ENCODE measurements at places on chromosomes 2 and 18.

GRCh38 chr2:43758739-43759138, 15.1 kb upstream of the DYNC2LI1 start:
- no peak for DNase-seq

DNA sequence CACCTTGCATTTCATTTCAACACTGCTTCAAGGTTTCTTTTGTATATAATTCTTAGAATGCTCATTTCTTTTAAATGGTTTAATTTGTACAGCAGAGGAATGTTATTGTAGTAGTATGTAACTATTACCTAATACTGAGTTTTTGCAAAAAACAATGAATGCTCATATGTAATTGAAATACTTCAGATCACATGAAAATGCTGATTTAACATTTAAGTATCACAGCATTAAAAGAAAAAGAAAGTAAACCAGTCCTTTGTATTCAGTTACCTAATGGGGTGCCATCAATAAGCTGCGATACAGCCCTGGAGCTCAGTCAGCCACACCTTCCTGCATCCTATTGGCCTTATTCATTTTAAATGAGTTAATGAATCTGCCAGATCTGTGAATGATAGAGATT, 45.3 kb upstream of the ITM2C start:
- no peak for DNase-seq

- DNase-seq: no peak
Observed at GRCh38 chr2:96470109-96470508, 35.0 kb downstream of the NEURL3 start.

DNA sequence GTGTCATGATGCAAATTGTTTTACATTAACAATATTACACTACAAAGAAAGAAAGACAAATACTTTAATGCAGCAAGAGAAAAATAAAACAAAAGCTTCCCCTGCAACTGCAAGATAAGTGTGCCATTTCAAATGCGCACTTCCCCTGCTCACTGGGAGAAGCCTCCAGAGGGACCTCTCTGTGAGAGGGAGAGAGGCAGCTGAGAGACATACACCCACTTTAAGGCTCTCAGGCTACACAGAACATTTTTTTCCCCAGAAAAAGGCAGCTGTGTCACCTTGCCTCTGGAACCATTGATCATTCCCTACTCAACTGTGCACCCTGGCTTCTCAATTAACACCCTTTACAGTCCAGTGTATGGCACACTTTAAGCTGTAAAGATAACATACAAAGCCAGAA, 75.2 kb downstream of the DPP4 start:
- DNase-seq: no peak

GRCh38 chr2:78992807-78993517, 32.5 kb upstream of the REG3G start:
- peak; percentile 22 for DNase-seq

- no peak for DNase-seq
Observed at GRCh38 chr2:187003038-187003554, 154.1 kb upstream of the ZSWIM2 start.

DNA sequence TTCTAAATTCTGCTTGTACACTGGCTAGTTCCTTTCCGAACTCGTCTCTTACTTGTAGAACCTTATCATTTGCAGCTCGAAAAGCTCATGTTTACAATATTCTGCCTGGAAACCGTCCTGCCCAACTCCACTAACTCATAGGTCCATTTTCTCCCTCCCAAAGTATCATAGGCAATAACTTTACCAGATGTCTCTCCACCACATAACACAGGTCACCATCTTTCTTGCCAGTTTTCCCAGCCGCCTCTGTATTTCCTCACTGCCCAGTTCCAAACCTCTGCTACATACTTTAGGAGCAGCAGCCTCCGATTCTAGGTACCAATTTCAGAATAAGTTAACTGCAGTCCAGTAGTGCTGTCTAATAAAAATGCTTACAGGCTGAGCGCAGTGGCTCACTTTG, 259.5 kb downstream of the GLI2 start:
- DNase-seq: no peak

GRCh38 chr18:78046631-78047030, 797.0 kb downstream of the GALR1 start:
- no peak for DNase-seq

DNA sequence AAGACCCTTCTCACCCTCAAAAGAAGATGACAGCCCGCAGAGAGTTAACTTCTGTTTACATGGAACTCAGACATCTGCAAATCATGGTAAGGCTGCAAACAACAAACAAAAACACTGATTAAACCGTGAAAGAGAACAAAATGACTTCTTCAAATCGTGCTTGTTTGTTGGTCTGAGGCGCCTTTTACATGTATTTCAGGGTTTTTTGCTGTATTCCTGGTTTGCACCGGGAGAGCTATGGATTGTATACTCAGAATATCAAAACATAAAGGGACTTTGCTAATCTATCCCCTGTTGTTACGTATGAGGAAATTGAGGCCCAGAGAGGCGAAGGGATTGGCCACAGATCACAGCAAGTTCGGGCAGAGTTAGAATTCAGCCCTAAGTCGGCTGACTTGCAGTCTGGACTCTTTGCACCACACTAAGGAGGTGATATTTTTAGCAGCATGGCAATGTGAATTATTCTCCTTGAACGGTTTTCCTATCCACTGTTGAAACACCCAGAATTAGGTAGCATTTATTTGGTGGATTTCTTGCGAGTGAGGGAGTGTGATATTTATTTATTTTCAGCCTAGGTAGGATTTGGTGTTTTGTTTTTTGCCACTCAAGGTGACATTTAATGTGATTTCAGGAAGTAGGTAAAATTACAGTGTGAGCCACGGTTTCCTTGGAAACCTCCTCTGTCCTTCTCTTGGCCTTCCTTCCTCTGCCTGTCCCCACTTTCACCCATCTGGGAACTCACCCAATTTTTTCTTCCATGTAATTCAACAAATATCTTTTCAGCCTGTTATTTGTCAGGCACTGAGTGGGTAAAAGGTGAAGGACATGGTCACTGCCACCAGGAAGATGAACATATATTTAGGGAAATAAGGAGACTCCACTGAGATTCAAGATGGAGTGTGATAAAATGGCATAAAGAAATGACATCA, 980 bp upstream of the PDE6D start:
- no peak for DNase-seq

DNA sequence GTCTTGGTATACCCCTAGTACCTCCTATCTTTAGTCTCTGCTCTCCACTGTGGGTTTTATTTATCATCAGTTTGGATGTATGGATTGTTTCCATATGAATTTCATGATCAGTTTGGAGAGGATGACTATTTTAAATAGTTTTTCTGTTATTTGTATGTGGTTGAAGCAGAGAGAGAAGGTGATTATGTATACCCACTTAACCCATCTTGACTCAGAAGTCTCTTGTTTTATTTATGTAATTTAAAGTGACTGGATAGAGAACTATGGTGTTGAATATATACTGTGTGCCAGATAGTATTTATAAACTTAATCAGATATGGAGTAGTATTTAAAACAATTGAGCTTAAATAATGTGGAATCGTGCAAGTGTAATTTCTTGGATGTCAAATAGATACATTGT, 39.9 kb downstream of the SMAD4 start:
- DNase-seq: no peak

DNA sequence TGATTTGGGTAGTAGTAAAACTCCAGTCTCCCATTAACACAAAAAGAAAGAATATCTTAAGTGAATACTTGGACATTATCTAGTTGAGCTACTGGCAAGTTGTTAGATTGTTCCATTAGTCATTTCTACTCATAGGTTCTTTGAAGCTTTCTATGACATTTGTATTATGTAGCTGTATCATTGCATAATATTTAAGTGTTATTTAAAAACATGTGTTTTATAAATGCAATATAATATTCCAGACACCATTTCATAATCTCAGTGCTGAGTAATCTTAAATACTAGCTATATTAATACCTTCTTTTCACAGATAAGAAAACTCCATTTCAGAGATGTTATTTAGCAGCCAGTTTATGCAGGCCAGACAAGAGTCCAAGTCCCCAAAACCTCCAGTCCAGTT, 271.9 kb downstream of the NCKAP5 start:
- DNase-seq: no peak

- no peak for DNase-seq
Observed at GRCh38 chr2:55155206-55155605, 76.9 kb downstream of the CLHC1 start.

DNA sequence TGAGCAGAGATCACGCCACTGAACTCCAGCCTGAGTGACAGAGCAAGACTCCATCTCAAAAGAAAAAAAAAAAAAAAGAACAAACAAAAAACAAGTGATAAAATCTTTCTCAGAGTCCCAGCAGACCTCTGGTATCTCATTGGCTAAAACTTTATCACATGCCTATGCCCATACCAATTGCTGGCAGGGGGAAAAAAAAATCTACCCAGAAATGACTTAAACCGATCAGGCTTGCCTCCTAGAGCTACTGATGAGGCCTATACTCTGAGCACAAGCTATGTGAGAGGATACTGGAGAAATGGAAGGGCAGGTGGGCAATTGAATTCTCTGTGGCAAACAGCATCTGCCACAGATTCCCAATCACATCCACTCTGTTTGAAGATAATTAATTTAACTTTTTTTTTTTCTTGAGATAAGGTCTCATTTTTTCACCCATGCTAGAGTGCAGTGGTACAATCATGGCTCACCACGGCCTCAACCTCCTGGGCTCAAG, 49.0 kb downstream of the FBXO36 start:
- no peak for DNase-seq

DNA sequence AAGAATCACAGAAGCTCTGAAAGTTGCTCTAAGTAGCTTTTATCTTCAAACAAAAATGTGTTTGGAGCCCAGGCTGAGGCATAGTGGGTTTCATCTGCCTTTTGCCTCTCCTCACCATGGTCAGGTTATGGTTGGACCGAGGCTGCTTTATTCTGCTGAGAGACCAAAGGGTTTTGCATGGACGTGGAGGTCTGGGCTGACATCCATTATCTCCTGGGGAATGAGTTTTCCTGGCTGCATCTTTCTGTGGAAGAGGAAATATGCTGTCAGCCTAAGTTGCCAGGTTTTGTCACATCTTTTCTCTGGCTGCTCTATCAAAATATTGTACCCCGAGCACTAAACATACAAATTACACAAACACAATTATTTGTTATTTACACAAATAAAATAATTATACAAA, 223.2 kb downstream of the LDLRAD4 start:
- DNase-seq: no peak

DNA sequence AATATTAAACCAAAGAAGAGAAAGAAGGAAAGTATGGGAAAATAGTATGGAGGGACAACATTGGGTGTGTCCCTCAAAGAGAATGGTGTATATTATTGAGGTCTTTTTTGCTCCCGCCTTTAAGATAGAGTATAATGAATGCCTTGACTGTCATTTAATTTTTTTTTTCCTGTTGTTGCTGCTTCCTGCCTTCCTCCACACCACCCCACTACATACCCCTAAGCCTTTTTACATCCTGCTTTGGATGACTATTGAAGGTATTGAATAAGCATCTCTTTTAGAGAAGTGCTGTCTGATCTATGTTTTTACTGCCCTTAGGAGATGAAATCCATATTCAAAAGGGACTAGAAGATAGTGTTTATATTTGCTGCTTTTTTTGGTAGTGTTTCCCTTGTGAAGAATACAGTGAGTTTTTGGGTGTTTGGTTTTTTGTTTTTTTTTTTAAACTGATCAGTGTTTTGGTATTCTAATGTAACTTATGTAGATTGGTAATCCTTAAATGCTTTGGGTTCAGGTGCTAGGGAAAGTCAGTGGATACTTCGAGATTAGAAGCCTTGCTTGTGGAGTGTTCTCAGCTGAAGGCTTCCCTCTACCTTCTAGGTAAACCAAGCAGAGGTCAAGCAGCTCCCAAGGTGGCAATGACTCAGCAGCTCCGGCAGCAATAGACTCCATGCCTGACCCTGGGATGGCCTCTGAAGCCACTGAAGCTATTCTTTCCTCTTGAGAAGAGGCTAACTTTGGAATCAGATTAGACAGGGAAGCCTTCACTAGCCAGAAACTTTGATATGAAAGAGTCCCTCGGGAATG, 5.0 kb downstream of the FZD7 start:
- no peak for DNase-seq

GRCh38 chr2:236910781-236911495, 174.8 kb upstream of the COPS8 start:
- DNase-seq: no peak

DNA sequence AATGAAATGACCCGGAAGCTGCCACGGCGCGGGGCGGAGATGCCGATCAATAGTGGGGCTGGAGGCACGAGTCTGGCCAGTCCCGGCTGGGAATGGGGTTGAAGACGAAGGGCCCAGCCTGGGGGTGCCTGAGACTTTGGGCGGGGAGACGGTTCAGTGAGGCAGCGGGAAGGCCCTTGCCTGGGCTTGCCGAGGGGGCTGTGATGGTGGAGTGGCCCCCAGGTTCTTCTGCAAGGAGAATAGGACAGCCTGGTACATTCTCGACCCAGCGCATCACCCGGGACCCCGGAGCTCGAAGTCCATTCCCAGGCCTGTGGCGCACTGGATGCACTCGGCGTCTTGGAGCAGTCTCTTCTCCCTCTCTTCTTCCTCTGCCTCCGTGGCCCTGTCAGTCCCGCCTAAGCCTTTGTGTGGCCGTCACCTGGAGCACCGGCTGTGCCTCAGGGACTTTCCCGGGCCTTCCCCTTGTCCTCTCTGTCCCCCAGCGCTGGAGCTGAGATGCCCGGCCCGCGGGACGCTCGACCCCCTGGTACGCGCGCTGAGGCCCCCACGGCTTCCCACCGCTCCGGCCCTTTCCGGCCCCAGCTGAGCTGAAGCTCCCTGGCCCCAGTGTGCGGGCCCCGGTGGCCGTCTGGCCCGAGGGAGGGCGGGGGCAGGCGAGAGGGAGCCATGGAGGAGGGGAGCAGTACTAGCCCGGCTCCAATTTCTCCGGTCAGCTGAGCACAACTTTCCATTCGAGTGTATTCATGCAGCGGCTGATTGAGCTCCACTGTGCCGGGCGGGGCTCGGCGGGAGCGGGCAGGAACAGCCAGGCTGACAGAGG, 8.0 kb downstream of the SIX3 start:
- DNase-seq: no peak

DNA sequence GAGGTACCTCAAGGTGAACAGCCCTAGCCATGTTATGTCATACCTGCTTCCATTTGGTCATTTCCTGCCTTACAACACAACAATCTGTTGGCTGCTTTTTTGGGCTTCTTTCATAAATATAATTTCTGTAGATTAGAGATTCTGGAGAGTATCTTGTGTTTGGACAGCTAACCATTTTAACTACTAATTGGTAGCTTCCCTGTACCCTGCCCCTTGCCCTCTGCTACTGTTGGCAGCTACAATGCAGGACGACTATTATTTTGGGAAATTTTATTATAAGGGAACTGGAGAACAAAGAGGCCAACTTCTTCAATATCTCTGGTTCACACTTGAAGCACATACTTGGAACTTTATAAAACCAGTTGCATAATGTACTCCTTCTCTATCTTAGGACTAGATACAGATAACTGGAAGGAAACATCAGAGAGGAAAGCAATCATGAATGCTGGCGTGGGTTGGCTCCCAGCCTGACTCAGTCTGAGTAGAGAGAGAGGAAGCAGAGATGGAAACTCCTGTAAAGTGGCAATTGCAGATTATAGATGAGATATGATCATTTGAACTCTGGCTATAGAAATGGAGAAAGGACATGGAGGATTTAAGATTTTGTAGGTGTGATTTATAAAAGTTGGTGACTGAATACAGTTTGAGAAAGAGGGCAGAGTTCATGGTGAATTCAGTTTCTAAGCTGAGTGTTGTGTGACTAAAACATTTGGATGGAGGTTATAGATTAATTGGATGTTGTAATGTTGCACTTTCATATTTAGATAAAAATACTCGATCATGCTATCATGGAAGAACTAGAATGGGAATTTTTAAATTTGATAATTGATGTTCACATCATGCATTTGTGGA, 74.5 kb downstream of the MDH1 start:
- no peak for DNase-seq

Data from progenitor cell of endocrine pancreas (in vitro differentiated cells).